GM03348 (cell line): ENCODE measurements at places on chromosomes 3 and 15.
A peak's percentile ranks its signal among the peaks of the same experiment; 100 is the strongest.

DNA sequence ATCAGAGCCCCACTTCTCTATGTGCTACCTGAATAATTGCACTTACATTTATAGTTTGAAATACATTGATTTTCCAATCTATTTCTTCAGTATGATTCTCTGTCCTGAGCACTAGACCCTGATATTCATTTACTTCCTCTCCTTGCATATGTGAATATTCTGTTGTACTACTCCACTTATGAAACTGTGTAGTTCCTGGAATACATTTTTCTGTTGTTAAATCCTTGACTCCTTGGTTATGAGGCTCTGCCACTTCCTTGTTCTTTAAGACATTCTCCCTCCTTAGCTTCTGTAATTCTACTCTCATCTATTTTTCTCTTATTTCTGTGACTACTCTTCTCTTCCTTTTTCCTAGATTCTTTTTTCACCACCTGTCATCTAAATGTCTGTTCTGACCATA, 12.9 kb upstream of the MGA start:
- no peak for DNase-seq

DNA sequence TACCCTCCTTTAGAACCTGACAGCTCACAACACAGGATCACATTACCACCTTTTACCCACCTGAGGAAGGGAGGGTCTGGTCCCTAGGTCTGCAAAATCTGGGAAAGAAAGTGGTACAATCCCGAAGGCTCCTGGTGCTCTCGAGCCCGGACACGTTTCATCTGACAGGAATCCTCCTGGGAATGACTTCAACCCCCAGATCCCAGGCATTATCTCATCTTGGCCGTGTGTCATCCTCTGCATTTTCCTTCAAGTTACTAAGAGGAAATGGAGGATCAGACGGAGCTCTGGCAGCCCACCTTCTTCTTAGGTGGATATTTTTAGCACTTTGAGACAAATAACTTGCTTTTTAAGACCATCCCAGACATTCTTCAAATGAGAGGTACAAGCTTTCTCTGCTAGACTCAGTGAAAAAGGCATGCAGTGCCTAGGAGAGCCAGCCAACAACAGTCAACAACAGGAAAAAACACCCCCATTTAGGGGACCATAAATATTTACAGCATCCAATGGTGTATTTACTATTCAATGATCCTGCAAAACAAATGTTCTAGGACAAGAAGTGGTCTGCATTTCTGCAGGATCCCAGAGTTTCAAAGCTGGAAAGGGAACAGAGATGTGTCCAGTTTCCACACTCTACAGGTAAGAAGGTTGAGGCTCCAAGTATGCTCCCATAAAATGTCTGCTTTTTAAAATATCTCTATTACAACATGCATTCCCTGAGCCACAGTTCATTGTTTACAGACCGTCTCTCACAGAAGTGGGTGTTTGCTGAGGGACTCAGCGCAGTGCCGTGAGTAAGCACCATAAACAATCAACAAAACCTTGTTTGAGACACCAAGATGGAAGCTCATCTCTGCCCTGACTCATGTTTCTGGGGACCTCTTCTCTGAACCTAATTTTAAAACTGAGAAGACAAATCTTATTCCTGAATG, 38.3 kb upstream of the ARHGEF3 start:
- DNase-seq: peak; percentile 41

DNA sequence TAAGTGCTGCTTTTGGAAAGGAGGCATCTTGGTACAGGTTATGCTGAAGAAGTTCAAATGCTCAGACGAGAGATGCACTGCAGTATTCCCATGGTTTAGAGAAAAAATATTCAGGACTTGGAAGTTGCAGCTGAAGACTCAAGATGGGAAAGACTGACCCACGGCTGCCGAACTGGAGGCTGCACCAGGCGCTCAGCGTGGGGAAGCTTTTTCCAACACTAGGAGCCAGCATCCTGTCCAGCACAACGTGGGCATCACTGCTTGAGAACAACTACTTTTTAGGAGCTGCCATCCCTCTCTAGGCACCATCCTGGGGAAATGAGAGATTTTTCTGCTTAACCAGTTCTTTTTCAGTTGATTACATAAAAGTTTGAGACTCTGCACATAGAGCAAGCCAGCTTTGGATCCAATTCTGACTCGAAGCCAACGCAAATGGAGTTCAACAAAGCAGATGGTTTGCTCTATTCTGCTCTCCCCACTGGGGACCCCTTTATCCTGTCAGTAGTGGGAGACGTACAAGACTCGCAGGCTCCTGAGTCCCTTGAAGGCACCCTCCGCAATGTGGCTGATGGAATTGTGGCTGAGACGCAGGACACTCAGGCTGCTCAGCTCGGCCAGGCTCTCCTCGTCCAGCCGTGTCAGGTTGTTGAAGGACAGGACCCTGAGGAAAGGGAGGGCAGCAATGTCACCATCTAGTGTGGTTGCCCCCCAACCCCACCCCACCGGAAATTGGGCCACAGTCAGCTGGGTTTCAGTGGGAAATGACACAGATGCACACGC, 93.8 kb downstream of the LRIG1 start:
- DNase-seq: no peak

- DNase-seq: no peak
Measured at GRCh38 chr3:49180116-49180515, 8.7 kb downstream of the KLHDC8B start.

DNA sequence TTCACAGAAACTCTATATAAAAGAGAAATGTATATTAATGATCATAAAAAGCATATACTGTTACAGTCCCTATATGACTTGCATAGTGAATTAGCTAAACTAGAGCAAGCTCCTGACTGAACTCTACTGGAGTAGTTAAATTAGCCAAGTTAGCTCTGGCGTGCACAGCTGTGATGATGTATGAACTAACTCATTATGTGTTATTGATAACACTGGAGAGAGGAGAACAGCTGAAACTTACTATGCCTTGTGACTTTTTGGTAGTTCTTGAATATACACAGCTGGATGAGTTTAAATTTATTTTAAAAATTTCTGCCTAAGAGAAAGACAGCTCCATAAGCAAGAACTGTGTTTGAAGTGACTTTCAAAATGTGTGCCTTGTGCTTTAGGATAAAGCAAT, 8.1 kb downstream of the TIPARP start:
- DNase-seq: no peak

- DNase-seq: peak; percentile 44
Measured at GRCh38 chr3:21392526-21392925, 358.5 kb downstream of the ZNF385D start.

- peak; percentile 74 for DNase-seq
Measured at GRCh38 chr3:107064405-107065060, 312.7 kb upstream of the CCDC54 start.

DNA sequence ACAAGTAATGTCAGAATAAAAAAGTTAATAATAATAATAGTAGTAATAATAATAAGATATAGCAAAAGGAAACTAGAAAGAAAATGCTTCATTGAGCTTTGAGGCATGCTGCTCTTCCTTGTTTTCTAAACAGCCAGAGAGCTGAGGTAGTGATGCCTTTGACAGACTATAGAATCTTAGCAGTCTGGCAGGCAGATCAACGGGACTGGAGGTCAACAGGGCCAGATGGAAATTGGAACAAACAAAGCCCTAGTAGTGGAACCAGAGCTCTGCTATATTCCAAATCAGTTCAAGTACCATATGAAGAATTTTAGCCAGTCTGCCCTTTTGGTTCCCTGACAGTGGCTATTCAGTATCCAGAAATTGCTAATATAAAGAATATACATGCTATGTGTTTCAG, 278.6 kb downstream of the NLGN1 start:
- no peak for DNase-seq

GRCh38 chr3:71585887-71586809, 2.6 kb upstream of the FOXP1 start:
- DNase-seq: peak; percentile 51

GRCh38 chr15:92327033-92327432, 66.6 kb upstream of the ST8SIA2 start:
- DNase-seq: no peak

GRCh38 chr3:50196253-50196801, 4.9 kb downstream of the GNAT1 start:
- DNase-seq: no peak

GRCh38 chr15:48393645-48394506, 62.6 kb downstream of the DUT start:
- no peak for DNase-seq

- no peak for DNase-seq
Measured at GRCh38 chr15:50265620-50266019, at the start of gene HDC. Gene HDC, minus strand, starts transcription at chr15:50265726. Its CDS starts 103 bp downstream, at chr15:50265623.

GRCh38 chr3:56917361-56918110, 115.8 kb upstream of the ARHGEF3 start:
- no peak for DNase-seq

GRCh38 chr15:92884436-92885223, 15.5 kb upstream of the CHD2 start:
- DNase-seq: no peak

GRCh38 chr15:95659656-95660055, 670.8 kb upstream of the NR2F2 start:
- no peak for DNase-seq

DNA sequence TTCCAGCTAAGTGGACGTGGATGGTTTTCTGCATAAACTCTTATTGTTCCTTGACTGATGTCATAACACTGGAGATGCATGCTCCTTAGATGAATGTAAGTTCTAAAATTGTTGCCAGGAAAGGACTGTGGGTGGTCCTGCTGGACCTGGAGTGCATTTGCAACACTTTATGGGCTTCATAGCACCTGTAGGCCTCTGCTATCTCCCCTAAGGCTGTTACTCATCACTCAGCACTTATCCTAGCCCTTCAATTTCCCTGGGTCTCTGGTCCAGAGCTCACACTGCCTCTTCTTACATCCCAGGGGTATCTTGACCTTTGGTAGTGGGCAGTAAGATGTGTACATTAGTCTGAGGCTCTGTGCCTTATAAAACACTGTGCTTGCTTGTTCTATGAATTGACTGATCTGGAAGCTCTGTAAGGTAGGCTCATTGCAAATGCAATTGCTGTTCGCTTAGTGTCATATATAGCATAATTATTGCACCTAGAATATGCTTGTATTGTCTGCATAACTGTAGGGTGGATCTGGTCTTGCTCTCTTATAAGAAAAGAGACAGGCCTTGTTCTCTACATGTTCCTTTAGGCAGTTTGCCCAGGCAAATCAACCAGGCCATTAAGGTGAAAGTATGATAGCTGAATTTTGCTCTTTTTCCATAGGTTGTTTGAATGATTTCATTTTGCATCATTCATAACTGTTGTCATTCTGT, 35.8 kb downstream of the SLCO3A1 start:
- DNase-seq: no peak

GRCh38 chr15:100710222-100710621, 107.8 kb downstream of the ASB7 start:
- DNase-seq: no peak

DNA sequence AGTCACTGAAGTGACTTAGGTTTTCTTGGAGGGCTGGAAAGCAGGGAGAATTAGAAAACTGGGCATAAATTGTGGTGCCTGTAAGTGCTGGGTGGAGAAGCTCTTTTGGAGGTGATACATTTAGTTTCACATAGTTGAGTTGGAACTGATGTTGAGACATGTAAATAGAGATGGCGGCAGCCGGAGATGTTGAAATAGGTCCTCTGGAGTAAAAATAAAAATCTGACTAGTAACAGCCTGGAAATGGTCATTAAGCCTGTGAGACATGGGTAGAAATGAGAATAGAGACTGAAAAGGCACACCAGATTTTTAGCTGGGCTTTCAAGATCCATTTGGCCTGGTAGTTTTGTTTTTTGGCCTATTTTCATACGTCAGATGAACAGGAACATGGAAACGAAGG, 2.9 kb upstream of the NIT2 start:
- no peak for DNase-seq

DNA sequence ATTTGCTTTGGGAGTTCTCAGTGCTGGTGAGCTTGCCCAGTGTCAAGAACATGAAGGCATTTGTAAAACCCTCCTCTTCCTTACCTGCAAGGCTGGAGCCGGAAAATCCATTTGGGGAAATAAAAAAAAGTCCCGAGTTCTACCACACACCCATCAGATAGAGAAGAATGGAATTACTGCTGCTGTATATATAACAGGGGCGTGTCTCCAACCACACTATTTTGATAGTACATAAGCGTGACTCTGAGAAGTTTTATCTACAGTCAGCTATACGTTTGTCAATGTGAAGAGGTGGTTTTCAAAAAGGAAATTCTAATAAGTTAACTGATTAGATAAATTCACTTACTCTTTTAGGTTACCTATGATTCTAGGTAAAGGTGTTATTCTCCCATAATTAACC, 1.3 kb upstream of the CPA3 start:
- DNase-seq: no peak

- no peak for DNase-seq
Measured at GRCh38 chr3:60366486-60366885, 884.8 kb downstream of the FHIT start.

GRCh38 chr15:49239105-49239504, 69.1 kb downstream of the GALK2 start:
- DNase-seq: no peak

GRCh38 chr15:40959331-40960141, 6.3 kb downstream of the CHAC1 start:
- no peak for DNase-seq

GRCh38 chr3:102141928-102142239, 292.6 kb downstream of the NFKBIZ start:
- DNase-seq: no peak

- DNase-seq: no peak
Measured at GRCh38 chr3:112973325-112974177, 1.4 kb downstream of the CD200R1 start.

- no peak for DNase-seq
Measured at GRCh38 chr15:91243826-91244225, 143.8 kb downstream of the SV2B start.

DNA sequence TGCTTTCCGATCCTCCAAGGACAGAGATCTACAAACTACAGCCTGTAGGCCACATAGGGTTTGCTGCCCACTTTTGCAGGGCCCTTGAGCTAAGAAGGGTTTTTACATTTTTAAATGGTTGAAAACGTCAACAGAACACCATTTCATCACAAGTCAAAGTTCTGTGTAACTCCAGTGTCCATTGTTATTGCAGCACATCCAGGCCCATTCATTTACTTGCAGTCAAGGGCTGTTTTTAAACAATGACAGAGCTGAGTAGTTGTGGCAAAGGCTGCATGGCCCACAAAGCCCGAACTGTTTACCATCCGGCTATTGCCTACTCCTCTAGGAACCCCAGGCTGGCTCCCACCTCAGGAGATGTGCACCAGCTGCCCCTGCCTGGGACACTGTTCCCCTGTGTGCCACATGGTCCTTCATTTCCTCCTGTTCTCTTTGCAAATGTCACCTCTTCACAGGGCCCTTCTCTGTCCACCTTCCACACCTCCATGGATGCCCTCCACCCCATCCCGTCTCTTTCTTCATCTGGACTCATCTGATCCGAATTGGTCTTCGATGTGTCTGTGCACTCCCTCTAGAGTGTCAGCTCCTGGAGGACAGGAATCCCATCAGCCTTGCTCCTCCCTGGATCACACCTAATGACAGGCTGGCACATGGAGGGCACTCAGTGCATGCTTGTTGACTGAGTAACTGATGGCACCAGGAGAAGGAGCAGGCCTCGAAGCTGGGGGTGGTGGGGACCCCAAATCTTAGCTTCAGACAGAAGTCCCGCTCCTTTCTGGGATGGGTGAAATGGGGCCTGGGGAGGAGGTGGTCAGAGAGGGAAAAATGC, 69.5 kb upstream of the IQSEC1 start:
- DNase-seq: no peak
